Sigmoid colon (tissue), 7 donors: ENCODE measurements at places on chromosomes 3 and 15.

- DNase-seq, result no peak
Observed at GRCh38 chr3:12708584-12709192, 44.8 kb upstream of the RAF1 start.

- no peak for DNase-seq
Observed at GRCh38 chr3:132311316-132311715, 5.9 kb upstream of the ACP3 start.

GRCh38 chr3:4606911-4607310 lies 113.8 kb downstream of the ITPR1 start:
- no peak for DNase-seq

GRCh38 chr3:103693831-103694230 lies 1259.0 kb downstream of the ZPLD1 start:
- DNase-seq, result no peak

DNA sequence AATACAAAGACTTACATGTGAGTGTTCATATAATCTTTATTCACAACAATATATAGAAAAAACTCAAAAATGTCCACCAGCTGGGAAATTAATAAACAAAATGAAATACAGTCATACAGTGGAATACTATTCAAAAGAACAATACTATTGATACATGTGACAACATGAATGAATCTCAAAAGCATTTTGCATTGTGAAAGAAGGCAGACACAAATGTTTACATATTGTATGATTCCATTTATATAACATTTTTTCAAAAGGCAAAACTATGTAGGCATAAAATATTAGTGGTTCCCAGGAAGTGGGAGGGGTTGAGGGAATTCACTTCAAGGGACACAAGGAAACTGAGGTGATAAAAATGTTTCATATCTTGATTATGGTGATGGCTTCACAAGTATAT lies 303.2 kb downstream of the CTNNB1 start:
- DNase-seq, result no peak

DNA sequence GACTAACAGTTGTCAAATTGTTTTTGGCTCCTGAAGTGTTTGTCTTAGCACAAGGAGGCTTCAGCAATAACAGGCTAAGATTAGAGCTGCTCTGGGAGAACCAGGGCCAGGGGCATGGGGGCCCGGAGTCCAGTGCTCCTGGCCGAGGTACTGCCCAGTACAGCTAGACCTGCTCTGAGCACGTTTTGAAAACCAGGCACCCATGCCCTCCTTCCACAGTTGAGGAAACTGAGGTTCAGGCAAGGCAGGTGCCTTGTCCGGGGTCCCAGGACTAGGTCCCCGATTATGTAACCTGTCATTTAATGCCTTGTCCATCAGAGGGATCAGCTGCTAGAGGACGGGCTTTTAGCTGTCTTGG lies 19.2 kb downstream of the KBTBD13 start:
- DNase-seq, result peak; percentile 69

GRCh38 chr3:61331929-61332552 lies 80.8 kb upstream of the FHIT start:
- no peak for DNase-seq

DNA sequence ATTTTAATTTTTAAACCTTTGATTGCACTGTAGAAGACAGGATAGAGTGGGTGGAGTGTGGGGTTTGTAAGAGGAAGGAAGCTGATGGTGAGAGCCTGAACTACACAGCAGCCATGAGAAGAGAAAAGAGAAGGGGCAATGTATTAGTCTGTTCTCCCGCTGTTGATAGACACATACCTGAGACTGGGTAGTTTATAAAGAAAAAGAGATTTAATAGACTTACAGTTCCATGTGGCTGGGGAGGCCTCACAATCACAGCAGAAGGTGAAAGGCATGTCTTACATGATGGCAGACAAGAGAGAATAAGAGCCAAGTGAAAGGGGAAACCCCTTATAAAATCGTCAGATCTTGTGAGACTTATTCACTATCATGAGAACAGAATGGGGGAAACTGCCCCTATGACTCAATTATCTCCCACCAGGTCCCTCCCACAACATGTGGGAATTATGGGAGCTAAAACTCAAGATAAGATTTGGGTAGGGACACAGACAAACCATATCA lies 37.3 kb downstream of the STARD5 start:
- DNase-seq, result no peak

DNA sequence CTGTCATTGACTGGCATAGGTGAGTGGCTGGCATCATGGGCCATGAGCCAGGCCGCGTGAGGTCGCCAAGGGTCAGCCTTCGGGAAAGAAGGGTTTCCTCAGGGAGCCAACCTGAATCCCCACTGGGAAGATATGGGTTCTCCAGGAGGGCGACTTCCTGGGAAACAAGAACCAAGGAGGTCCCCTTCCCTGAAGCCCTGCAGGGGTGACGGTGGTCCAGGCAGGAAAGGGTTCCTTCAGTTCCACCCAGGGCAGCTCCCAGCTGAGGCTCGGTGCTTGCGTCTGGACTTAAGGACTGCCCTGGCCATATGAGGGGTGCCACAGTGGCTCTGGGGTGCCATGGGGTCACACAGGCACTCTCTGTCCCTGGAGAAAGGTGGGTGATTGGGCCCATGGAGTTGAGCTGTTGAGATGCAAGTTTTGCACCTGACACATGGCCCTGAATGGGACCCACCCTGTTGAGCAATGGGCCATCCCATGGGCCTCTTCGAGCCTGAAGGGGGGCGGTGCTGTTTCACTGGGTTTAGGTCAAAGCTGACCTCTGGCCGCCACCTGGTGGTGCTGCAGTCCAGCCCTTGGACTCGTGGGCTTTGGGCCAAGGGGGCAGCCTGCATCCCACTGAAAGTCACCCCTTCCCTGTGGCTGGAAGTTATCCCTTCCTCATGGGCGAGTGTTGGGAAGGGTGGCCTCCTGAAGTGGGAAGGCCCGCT lies 228.1 kb downstream of the SNRPN start:
- peak; percentile 40 for DNase-seq

DNA sequence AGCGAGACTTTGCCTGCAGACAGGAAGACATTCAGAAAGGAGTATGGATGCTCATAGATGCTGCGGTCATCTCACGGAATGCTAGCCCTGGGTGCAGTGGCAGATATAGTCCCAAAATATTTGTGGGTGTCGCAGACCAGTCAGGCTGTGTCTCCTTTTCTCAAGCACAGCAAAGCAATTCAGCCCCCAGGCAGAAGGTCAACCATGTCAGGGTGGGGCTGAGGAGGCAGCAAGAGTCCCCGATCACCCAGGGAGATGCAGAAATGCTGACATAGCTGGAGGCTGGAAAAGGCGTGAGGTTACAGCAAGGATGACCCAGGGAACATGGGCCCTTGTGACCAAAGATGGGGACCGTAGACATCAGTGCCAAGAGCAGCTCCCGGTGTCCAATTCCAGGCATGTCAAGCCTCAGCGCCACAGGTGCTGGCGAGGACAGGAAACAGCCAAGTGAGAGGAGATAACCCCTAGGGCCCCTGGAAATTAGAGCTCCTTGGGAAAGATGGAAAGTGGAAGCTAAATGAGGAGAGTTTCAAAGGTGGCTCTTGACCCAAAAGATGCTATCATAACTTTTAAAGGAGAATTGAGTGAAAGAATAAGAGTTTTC lies 81.2 kb upstream of the ABHD17C start:
- DNase-seq, result no peak

DNA sequence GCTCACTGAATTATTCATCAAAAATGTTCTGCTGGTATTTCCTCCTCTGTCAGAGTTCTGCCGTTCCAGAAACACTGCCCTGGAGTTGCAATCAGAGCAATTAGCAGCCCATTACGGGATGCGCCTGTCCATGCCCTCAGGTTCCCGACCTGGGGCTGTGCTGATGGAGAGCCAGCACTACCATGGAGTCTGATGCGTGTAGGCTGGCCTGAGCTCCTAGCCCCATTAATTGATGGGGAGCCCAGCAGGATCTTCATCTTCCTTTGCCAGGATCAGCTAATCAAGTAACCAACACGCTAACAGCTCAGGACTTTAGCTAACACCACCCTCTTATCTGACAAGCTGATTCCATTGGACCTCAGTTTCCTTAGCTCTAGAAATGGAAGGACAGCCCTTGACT lies 164.2 kb downstream of the ABHD5 start:
- DNase-seq, result no peak

DNA sequence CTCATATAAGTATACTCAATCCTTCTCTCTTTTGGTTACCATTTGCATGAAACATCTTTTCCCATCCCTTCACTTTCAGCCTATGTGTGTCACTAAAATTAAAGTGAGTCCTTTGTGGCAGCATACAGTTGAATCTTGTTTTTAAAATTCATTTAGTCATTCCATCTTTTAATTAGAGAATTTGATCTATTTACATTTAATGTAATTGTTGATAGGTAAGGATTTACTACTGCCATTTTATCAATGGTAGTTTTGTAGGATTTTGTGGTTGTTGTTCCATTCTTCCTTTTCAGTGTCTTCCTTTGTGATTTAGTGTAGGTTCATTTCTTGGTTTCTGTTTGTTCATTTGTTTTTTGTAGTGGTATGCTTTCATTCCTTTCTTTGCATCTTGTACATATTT lies 191.9 kb upstream of the CTNNB1 start:
- no peak for DNase-seq

GRCh38 chr3:113771993-113772392 lies 25.2 kb downstream of the ATP6V1A start:
- DNase-seq, result no peak

- DNase-seq, result no peak
Observed at GRCh38 chr3:138594935-138595610, 1.0 kb upstream of the CEP70 start.

DNA sequence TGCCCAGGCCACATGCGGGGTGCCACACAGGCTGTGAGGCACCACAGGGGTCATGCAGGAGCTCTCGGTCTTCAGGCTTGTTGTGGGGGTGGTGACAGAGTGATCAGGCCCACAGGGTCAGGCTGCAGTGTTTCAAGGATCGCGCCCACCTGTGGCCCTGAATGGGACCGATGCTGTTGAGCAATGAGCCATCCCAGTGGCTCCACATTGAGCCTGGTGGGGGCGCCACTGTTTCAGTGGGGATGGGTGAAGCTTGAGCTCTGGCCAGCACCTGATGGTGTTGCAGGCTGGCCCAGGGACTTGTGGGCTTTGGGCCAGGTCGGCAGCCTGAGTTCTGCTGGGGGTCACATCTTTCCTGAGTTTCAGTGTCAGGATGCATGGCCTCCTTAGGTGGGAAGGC lies 230.1 kb downstream of the UBE3A start:
- DNase-seq, result no peak

DNA sequence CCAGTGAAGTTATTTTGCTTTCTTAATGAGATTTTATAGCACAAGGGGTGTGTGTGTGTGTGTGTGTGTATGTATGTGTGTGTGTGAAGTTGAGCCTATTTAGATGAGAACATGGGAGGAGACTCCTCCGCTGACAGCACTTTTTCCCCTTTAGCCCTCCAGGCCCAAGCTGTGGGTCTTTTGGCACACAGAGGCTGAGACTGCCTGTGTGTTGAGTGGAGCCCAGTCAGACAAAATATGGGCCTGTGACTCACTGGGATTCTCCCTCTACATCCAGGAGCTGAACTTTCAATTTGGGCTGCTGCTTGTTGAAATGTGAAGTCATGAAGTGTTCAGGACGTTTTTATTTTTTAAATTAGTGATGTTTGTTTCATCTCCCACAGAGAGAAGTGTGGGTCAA lies 108.0 kb downstream of the MFSD1 start:
- no peak for DNase-seq

- no peak for DNase-seq
Observed at GRCh38 chr3:69463531-69463930, 77.6 kb upstream of the FRMD4B start.

- no peak for DNase-seq
Observed at GRCh38 chr15:67303490-67304363, 49.1 kb downstream of the IQCH start.

DNA sequence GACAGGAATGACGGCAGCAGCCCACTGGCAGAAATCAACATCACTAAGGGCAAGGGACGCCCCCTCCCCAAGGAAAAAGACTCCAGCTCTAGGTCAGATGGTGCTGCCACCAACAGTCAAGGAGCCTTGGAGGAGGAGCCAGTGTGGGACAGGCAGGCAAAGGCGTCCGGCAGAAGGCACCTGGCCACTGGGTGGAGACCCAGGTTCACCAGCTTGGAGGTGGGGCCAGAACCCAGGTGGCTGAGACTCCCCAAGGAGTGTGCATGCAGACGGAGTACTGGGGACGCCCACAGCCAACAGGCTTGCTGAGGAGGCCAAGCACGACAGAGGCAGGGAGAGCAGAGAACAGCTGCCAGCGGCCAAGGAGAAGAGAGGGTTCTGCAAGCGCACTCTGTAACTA lies 35.2 kb downstream of the PTPN23 start:
- DNase-seq, result peak; percentile 64

DNA sequence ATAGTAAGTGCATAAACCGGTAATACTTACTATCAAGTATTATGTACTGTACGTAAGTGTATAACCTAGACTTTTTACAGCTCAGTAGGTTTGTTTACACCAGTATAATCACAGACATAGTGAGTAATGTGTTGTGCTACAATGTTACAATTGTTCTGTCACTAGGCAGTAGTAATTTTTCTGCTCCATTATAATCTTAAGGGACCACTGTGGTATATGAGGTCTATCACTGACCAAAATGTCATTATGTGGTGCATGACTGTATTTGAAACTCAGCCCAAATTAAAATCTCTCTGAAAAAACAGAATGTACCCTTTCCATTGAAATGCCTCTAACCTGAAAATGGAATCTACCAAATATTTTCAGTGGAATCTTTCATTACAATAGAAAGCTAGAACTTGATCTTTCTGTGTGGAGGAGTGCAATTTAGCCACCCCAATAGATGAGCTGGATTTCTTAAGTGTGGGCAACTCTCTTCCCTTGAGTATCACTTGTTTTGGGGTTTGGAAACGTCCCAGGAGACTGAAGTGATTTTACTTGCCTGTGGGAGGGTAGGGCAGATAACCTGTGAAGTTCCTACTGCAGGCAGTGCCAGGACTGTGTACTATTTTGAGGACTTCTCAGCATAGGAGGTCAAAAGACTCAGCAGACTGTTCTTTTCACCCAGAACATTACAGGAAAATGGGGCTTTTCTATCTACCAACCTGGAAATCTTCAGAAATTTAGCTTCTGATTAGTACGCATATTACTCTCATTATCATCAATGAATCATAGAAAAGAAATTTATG lies 50.9 kb downstream of the FAM98B start:
- no peak for DNase-seq

GRCh38 chr3:126932188-126932931 lies 50.6 kb upstream of the PLXNA1 start:
- peak; percentile 56 for DNase-seq

DNA sequence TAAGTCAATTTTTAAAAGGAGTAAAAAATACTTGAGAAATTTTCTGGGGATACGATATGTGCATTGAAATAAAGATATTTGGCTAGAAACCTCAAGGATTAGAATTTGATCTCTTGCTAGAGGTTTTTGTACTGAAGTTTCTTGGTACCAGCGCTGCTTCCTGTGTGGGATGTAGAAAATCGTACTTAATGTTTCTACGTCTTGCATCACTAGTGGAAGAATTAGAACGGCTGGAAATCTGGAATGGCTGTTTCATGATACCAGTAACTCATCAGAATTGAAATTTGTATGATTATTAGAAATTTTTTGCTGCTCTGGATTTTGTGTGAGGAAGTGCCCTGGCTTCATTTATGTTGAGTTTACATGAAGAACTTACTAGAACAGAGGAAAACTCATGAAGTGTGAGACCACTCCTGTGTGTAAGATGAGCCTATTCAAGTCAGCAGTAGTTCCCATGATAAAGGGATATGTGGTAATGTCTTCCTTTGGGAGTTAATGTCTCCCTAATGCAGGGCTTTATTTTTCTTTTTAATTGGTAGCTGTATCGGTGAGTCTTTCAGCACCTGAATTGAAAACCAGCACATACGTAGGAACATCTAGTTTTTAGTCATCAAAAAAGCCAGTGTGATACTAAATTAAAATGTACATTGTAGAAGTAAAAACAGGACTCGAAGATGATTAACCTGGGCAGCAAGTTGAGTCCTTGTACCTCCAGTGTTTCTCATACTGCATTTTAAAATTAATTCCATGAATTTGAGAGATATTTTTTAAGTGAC lies 3.2 kb downstream of the KBTBD8 start:
- DNase-seq, result no peak
